ENCODE measurements at places on chromosomes 7 and 10.

DNA sequence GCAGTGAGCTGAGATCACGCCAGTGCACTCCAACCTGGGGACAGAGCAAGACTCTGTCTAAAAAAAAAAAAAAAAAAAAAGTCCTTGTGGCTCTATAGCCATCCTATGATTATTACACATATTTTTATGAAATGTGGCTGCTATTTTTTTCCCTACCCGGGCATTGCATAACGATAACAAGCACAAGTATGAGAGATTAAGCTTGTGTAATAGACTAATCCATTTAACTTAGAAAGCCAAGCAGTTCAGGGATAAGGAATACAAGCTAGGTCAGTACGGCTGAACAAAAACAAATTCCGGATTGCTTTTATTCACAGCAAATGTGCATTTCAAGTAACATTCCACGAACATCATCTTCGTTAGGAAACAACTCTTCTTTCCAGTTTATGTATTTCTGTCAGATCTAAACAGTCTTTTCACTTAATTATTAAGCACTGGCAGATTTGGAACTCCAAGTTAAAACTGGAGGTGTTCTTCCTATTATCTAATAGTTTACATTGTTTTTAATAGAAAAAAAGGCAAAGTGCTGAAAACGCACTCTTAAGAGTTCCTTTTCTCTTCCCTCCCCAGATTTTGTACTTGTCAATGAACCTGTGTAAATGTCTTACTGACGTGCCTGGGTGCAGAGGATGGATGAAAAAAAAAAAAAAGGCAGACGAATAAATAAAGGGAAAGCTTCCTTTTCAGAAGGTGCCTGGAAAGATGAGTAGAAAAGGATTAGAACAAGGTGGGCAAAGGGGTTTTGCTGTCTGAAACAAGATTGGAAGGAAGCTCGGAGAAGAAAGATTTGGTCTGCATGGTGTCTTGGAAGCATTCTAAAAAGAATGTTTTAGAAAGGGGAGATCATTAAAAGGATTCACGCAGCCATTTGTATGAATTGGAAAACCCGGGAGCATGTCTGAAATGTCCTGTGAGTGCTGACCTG is 81.1 kb downstream of the PRTFDC1 start:
- DNase-seq = no peak

DNA sequence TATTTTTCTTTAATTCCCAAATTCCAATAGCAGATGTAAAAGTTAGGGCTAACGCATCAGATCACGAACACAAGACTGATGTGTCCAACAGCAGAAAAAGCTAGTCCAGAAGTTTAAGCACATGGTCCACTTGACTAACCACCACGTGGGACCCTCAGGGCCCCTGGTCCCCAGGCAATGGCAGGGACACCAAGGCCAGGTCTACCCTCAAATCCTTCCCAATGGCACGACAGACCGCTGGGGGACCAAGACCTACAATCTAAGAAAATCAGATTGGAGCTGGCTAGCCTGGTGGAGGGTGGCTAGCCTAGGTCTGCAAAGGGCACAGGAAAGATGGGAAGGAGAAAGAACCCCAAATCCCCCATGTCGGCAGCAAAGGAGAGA is 1.5 kb downstream of the GIGYF1 start:
- no peak for DNase-seq

DNA sequence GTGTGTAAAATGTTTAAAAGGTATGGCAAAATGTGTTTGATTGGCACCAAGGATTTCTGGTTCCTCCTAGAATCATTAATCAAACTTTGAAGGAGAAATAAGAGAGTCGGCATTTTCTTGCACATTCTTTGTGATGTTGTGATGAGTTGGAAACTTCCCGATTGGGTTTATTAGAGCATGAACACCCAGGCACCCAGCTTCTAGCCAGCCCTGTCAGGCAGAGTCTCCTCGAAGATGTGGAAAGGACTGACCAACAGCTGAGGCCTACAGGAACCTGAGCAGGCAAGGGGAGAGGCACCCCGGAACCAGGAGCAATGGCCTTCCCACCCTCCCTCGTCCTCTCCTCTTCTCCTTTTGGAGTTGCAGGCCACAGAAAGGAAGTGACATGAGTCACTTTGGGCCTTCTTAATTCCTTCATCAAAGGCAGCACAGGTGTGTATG is 68.7 kb downstream of the EGFR start:
- no peak for DNase-seq

- DNase-seq = no peak
Observed at GRCh38 chr7:129134356-129134987, 10.0 kb upstream of the TSPAN33 start.

- DNase-seq = no peak
Observed at GRCh38 chr10:58023341-58024073, 244.2 kb downstream of the IPMK start.

GRCh38 chr10:107230887-107231286 is 66.4 kb upstream of the SORCS1 start:
- DNase-seq = no peak

DNA sequence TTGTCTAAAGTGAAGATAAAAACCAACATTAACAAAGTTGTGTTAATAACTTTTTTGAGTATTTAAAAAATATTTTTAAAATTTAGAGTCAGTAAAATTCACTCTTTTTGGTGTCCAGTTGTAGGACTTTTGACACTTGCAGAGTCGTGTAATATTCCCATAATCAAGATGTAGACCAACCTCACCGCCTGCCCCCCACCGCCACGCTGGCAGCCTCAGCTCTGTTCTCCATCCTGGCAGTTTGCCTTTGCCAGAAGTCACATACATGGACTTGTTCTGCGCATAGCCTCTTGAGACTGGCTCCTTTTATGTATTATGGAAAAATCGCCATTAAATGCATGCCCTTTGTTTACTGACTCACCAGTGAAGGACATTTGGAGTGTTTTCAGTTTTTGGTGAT is 27.3 kb upstream of the SYCE1 start:
- no peak for DNase-seq

DNA sequence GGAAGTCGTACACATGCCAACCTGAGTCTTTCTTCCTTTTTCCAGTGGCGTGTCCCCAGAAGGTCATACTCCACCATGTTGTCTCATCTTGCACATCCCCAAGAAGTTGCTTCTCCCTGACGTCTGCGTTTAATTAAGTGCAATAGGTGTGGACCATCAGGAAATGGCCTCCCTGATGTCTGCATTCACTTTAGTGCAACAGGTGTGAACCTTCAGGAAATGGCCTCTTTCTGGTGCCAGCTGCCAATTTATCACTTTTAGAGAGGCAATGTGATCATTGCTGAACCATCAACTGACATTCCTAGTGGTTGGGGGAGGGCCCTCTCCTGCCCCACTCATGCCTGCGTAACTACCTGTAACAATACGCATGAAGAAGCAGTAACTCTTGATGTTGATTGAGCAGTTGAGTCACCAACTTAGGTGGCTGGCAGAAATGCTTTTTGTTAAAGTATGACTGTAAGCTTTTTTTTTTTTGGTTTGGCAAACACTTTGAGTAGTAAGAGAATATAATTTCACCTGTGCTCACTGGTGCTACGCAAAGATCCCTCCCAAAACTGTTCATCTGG is 25.8 kb downstream of the SCIN start:
- DNase-seq = no peak

DNA sequence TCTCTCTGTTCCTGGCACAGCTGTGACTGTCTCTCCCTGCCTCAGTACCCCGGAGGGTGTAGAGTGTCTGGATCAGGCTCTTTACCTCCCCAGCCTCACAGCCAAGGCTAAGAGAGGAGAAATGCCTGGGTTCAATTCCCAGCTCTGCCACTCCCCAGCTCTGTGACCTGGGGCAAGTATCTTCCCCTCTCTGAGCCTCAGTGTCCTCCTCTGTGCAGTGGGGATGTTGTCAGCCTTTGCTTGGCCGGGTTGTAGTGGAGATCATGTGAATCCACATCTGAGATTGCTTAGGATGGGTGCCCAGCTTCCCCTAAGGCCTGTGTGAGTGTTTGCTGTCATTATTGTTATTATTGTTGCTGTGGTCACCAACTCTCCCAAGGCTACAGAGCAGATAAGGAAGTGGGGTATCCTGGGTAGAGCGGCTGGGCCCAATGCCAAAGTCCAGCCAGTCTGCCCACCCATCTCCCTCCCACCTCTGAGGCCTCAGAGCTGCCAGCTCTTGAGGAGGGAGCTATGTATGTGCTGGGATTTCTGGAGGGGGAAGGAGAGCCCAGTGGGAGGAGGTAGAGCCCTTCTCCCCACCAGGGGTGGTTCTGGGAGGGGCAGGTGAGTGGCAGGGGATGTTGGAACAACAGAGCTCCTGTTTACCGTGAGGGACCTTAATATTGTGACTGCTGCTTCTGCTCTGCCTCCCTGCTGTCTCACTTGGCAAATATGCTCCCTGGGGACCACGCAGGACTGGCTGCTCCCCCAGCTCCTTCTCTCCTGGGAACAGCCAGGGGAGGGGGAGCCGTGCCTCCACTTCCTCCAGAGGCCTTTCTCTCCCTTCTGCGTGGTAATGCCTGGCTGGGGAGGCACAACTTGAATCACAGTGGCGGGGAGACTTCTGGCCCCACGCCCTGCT is 170.5 kb downstream of the RPS24 start:
- no peak for DNase-seq

GRCh38 chr7:25968205-25968993 is 183.6 kb upstream of the NFE2L3 start:
- DNase-seq = no peak
